ENCODE measurements at places on chromosomes 2 and 18.

- no peak for DNase-seq
Observed at GRCh38 chr2:60556576-60557485, 3.4 kb upstream of the BCL11A start.

GRCh38 chr2:147110317-147110716 is 734.5 kb upstream of the ACVR2A start:
- DNase-seq = no peak

DNA sequence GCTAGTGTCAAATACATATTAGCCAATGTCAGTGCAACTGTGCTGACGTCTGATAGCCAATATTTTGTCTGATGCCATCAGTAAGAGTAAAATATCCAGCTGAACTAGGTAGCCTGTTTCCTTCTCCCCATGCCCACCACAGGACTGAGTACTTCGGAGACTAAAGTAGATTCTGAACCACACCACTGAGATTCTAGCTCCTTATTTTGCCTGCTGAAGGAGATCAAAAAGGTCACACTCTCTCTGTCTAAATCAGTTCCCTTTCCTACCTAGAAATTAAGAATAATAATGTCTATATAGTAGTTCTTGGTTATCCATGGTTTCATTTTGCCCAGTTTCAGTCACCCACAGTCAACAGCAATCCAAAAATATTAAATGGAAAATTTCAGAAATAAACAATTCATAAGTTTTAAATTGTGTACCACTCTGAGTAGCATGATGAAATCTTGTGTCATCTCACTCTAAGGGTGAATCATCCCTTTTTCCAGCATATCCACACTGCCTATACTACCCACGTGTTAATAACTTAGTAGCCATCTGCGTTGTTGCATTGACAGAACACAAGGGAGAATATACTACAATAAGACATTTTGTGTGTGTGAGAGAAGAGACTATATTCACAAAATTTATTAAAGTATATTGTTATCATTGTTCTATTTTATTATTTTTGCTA is 1043.3 kb upstream of the PIK3C3 start:
- DNase-seq = no peak

- DNase-seq = no peak
Observed at GRCh38 chr2:86274918-86275275, 62.5 kb downstream of the REEP1 start.

- DNase-seq = no peak
Observed at GRCh38 chr2:230872968-230873660, 8.4 kb downstream of the ITM2C start.

- DNase-seq = no peak
Observed at GRCh38 chr2:216857131-216857550, 2.7 kb downstream of the TNP1 start.

DNA sequence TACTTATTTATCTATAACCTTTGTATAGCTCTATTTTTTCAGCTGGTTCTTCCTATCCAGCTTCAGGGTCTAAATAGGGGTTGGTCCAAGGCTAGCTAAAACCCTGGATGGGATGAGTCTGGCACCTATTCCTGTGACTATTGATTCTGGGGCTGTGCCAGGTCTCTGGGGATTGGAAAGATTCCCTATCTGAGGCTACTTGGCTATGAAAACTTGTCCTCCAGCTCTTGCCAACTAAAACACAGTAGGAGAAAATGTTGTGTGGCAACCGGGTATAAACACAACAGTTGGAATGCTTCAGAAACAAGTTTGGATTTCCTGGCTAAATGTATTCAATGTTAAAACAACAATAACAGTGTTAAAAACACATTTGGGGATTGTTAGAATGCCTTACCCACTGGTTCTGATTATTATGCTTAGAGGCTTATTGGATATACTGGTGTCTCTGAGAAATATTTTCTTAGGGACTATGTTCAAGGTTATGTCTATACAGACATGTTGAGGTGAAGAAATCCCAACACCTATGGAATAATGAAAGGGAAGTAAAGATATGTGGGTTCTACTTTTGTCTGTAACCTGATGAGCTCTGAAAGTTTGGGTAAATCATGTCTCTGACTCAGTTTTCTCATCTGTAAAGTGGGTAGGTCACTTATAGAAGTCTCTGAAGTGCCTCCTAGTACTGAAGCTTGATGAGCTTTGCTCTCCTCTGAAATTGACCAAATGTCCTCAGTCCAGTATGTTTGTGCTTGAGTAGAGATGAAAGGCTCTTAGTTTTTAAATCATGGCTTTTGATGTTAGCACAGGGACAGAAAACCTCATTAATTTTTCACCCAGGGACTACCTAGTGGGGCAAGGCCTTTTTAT is 460.7 kb downstream of the MTX2 start:
- no peak for DNase-seq

DNA sequence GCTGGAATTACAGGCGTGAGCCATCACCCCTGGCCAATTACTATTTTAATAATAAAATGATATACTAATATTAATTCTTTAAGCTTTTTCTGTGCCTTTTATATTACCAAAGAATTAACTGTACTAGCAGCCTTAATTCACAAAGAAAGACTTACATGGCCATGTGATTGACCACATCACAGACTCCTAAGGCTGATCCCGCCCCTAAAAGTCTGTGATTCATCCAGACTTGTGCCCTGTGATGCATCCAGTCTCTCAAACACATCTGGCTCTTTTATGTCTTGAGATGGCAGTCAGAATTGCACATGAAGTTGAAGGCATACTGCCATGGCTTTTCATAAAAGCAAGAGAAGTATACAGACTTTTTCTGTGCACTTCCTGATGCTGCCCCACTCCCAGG is 91.7 kb downstream of the DTNA start:
- DNase-seq = no peak

GRCh38 chr18:11955239-11956029 is 25.9 kb upstream of the IMPA2 start:
- DNase-seq = no peak

- DNase-seq = no peak
Observed at GRCh38 chr2:224381521-224382279, 20.2 kb downstream of the FAM124B start.

DNA sequence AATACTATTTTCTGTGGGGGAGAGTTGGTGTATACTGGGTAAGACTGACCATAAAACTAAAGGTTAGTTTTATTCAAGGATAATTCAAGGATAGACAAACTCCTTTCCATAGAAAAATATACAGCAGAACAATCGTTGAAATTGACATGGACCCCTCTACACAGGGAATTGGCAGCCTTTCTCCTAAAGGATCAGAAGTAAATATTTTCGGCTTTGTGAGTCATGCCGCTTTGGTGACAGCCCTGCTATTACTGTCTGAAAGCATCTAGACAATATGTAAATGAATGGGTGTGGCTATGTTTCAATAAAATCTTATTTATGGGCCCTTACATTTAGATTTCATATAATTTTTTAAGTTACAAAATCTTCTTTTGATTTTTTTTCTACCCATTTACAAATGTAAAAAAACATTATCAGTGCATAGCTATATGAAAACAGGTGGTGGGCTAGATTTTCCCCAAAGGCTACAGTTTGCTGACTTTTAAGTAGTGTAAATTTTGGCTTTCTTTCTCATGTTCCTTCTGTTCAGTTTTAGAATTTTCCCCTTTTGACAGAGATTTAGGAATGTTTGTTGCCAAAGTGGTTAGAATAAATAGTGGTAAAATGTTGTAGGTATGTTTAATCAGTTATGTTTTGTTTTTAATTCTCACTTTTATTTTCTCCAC is 270.6 kb downstream of the DCC start:
- no peak for DNase-seq

DNA sequence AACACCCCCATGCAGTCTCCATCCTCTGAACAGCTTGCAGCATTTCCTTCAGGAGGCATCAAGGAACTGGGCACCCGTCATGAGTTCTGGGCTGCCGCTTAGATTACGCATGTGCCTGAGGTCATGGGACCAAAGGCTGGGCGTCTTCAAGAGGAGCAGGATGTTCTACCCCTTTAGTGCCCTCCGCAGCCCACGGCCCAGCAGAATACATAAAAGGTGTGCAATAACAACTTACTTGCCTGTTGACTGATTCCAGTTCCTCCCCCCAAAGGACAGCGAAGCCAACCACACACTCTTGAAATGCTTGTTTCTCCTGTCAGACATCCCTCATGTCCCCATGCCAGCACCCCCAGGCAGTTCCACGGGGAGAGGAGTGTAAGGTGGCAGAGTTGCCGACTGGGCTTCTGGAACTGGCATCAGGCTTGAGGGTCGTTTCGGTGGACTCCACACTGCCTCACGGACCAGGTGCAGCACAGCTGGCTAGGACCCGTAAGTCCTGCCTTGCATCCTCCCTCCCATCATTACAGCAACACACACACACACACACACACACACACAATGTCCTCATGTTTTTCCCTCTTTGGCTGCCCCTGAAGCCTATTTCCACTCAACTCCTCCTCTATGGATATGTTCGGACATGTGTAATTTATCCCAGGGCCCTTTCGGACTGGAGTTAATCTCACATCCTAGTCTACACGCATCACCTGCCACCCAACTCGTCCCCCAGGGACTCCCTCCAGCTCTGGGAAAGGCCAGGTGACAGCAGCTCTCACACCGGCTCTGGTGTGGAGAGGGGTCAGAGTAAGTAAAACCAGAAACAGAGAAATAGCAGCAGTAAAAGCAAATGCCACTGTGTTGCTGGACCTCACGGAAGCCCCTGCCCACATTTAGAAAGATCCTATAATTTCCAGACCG is 200.7 kb downstream of the BCL11A start:
- no peak for DNase-seq

- DNase-seq = no peak
Observed at GRCh38 chr2:47869859-47870595, 36.3 kb downstream of the FBXO11 start.

DNA sequence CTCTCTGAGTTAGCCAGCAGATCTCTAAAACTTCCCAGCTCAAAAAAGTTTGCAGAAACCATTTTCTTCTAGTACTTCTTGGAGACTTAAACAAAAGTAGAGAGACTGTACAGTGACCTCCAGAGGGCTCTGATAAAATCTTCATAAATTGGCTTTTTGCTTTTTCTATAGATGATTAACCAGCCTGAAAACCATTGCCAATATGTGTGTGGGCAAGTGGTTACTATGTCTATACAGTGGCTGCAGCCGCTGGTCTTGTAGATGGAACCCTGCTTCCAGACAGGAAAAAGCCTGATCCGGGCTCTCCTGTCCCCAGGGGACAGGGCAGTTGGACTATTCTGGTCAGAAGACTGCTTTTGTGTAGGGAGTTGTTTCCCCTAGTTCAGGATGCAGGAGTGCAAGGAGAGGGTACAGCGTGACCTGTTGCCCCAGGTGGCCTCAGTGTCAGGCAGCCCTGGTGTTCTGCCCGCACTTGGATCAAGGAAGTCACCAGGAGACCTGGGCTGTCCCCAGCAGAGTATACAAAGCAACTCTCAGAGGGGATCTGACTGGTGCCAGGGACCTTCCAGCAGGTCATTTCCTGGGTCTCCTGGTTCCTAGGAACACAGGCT is 7.3 kb upstream of the PTPRM start:
- no peak for DNase-seq

DNA sequence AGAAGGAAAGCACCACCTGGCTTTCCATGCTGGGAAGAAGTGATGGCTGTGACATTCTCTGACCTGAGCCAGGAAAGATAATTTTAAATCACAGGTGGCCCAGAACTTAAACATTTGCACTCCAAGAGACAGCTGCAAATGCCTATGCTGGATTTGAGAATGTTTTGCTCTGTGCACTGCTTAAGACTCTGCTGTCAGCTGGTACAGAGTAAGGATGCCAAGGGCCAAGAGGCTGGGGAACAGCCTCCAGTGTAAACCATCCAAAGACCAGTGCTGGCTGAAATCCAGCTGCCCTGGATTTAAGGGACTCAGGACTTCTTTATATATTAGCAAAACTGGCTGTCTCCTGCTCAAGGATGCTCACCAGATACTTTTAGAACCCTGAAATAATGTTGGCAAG is 3.9 kb downstream of the HOXD8 start:
- DNase-seq = no peak

DNA sequence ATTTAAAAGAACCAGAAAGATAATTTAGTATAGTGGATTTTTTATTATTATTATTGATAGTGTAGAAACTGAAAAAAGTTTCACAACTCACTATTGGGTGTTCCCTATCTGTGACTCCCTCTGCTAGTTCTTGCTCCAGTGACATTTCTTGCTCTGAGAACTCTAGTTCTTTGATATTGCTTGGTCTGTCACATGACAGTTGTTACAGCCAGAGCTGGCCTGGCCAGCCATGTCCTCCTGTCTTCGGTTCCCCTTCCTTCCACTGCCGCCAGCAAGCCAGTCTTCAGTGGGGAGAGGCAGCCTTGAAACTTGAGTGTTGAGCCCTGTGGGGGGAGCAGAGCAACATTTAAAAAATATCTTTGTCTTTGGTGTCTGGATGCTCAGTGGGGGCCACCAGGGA is 7.6 kb upstream of the THOC1 start:
- no peak for DNase-seq

GRCh38 chr18:2826581-2826980 is 20.2 kb upstream of the EMILIN2 start:
- no peak for DNase-seq

- DNase-seq = no peak
Observed at GRCh38 chr2:74148457-74149246, 940 bp upstream of the BOLA3 start.

DNA sequence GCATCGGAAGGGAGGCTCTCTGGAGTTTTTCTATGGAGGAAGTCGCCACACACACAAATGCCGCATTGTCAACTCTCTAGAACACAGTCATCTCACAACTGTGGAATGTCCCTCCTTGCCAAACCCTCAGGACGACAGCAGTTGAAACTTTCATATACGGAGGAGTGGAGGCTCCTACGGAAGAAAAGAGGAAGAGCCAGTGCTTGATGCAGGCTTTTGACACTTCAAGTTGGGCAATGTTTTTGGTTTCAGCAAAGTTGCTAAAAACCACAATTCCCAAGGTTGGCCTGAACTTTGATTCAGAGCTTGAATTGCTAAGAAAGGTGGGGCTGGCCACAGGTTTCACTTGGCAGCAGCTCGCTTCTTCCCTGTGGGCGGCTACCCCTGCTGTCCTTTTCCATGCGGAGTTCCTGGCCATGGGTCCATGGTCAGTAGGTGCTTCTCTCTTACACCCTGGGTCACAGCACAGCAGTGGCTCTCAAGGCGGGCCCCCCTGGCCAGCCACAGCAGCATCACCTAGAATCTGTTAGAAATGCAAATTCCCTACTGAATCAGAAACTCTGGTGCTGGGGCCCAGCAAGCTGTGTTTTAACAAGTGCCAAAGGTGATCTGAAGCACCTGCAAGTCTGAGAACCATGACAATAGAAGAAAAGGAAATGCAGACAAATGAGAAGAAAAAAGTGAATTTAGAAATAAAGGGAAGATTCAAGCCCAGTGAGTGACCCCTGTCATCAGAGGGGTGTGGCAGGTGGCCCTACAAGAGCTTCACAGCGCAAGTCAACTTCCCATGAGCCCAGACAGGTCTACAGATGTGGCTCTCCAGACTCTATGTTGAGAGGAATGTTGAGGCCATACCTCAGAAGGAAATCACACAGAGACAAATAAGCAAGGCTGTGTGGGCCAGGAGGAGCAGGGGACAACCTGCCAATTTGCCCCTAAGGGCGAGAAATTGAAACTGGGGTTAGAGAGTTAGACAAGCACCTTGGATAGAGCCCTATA is 856.4 kb downstream of the RNF144A start:
- peak; percentile 18 for DNase-seq

GRCh38 chr2:3185256-3185655 is 192.4 kb downstream of the EIPR1 start:
- DNase-seq = no peak

GRCh38 chr18:1047406-1047805 is 142.7 kb downstream of the ADCYAP1 start:
- no peak for DNase-seq

GRCh38 chr18:21110713-21111345 is 784 bp downstream of the ROCK1 start:
- DNase-seq = peak; percentile 50

All from activated T-cell treated with anti-CD3 and anti-CD28 coated beads for 24 hours (primary cell).